ENCODE measurements at places on chromosomes 5 and 9.

GRCh38 chr9:78296201-78296892 is 578 bp upstream of the PSAT1 start:
- DNase-seq = peak; percentile 75

GRCh38 chr5:154364771-154365170 is 81.0 kb upstream of the SAP30L start:
- no peak for DNase-seq

DNA sequence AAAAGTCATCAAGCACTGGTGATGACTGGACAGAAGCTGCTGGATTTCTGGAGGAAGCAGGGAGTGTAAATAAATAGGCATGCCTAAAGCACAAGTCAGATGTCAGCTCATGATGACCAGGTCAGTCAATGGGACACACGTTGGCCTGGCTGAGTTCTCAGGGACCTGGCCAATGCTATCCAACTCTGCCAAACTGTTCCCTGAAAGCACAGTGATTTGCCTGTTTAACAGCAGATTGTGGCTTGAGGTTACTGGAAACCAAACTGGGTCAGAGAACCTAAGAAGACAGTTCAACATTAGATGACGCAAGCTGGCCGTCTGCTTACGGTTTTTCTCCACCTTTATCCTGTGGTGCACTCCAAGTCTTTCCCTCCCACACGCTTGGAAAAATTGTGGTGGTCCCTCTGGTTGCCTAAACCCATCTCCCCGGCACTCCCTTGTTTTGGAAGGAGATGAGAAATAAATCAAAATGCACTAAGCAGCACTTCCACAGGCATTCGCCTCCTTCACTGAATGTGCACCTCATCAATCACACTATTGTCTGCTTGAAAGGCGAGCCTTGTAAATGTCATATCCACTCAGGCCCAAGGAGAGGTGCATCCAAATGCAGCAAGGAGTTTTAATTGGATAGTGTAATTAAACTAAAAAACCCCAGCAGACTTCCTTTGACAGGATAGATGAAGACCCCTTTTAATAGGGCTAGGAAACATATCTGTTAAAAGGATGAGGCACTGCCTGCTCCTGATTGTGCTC is 199.4 kb downstream of the GAPVD1 start:
- no peak for DNase-seq

GRCh38 chr9:35048511-35048910 is 23.9 kb downstream of the VCP start:
- no peak for DNase-seq
